ENCODE measurements at places on chromosomes 3 and 15.

DNA sequence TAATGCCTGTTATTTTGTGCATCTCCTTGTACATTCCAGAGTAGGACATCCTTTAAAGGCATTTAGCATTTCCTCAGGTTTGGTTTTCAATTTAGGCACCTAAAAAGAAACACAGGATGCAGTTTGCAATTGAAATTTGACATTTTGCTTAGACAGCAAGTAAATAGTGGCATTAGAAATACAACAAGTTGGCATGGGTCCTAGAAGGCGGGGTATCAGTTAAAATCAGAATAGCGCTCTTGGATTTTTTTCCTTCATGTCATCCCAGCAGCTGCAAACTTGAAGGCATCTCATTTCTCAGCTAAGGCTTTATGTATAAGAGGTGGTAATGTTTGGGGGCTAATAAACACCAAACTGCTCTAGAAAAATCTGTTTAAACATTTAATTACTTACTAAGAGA lies 47.5 kb upstream of the SKOR1 start:
- no peak for DNase-seq

DNA sequence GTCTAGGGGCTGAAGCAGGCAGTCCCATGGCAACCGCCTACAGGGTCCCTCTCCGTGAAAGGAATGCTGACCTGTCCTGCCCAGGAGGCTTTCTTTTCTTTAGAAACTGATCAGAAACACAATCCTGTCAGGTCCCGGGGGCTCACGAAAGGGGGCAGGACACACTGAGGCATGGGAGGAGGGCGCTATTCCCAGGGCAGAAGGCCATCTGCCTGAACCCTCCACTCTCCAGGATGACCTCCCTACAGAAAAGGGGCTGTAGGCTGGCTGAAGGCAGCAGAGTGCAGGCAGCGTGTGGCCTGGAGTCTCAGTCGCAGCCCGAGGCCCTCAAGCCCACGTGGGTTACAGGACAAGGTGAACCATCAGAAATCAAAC lies 18.4 kb upstream of the LRRK1 start:
- DNase-seq, result no peak

DNA sequence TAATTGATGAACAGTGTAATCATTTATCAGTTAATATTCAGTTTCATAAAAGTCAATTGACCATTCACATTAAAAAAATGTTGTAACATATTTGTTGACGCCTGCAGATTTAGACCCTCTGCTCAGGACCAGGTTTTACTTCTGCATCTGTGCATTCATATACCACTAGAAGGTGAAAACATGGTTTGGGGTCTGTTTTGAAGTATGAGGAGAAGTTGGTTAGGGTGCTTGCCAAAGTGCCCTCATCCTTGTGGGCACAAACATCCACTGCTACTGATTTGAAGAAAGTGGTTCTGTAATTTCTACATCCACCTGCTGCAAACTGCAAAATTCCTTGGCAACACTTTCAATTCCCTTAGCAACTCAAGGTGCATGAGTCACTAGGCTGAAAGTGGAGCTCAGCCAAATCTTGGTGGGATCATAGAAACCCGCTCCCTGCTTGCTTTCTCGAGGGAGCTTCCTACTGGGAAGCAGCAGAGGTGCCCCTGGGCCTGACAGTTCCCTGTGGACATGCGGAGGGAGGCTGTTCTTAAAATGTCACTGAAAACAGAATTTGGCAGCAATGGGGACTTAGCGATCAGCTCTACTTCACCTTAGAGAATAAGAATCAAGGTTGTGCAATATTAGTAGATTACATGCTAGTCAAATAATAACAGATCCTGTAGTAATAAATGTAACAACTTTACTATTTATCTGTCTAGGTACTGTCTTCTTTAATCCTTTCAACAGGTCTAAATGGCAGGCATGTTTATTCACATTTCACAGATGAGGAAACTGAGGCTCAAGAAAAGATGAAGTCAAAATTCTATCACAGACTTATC lies 301.0 kb upstream of the TBL1XR1 start:
- peak; percentile 39 for DNase-seq

DNA sequence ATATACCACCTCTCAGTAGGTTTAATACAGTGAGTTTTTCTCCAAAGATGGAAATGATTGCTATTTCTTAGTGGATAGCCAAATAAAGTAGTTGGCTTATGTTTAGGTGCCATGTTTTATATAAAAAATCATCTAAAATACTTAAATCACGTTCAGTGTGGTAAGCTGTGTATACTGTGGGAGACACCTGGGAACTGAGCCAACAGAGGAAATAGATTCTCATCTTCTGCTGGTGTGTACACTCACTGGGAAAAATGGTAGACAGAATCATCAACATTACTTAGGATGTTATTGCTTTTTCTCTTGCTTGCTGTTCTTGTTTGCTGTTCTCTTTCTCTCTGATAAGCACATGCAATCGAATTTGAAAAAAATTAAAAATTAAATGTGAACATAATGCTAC lies 112.6 kb upstream of the MB21D2 start:
- peak; percentile 49 for DNase-seq

GRCh38 chr3:172877011-172877410 lies 126.5 kb downstream of the ECT2 start:
- DNase-seq, result no peak

DNA sequence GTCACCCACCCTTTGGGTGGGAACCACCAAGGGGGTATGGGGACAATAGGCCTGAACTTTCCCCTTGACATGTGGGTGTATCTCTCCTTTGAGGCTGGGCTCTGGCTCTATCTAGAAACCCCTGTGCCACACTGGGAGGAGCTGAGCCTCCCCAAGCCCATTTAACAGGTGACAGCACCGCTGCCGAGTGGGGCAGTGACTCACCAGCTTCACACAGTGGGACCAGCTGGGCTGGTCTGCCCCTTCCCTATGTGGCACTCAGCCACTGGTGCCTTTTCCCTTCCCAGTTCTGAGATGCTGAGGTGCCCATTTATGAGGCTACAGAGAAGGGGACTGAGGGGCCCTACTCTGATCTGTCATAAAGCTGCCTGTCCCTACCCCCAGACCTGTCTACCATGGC lies 5.1 kb downstream of the PSTPIP1 start:
- no peak for DNase-seq

- no peak for DNase-seq
Measured at GRCh38 chr15:66102563-66103292, 150.8 kb downstream of the MEGF11 start.

DNA sequence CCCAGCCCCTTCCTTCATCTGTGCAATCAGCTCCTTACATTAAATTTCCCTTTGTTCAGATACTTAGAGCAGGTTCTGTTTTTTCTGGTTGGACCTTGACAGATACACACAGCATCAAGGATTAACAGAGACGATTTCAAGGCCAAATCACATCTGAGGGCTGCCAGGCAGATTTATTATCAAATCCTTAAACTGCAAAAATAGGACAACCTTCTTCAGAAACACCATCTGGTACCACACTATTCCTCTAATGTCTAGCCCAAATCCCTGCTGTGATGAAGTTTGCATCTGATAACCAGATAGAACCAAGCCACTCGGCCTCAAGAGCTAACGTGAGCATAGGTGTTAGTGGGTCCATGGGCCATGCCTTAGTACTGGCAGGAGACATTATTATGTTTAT lies 250.7 kb upstream of the PROK2 start:
- no peak for DNase-seq

DNA sequence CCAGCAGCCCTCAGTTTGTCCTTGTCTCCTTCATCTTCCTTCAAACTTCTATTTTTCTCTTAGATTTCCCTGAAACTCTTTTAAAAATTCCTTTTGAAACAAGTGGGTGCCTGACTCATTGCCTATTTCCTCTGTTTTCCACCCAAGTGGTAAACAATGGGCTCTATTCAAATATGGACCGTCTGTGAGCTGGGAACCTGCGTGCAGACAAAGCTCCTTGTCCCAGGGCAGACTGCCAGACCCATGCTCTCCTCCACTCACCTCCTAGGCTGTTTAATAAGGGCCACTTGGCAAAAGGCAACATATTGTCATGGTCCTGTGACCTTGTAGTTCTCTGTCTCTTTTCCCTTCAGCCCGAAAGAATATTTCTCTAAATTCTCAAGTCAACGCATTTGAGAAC lies 332.7 kb upstream of the THBS1 start:
- DNase-seq, result peak; percentile 61

DNA sequence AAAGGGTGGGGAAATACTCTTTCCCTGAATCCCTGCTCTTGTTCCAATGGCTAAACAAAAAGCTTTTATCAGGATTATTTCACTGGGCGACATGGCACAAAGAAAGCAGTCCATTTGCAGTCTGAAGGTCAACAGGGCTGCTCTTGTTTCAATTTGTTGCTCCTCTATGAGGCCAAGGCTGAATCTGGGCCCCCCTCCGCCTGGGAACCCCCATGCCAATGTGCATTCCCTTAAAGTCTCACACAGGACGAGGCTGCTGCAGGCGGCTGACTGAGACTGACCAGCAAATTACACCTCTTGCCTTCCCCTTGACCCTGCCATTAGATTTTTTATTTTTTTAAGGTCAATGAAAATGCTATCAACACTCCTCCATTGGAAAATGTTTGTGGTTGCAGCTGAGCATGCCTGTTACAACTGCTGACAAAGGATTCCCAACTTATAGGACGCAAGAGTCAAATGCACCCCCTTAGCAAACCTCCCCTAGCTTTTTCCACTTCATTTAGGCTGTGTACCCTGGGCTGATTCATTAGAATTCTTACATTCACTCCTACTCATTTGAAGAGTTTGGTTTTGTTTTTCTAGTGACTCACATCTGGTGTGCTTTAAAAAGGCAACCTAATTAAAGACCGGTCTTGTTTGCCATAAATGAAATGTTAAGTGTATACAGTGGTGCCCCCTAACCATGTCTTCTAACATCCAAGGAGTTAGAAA lies 60.8 kb upstream of the ARHGEF3 start:
- DNase-seq, result peak; percentile 72

DNA sequence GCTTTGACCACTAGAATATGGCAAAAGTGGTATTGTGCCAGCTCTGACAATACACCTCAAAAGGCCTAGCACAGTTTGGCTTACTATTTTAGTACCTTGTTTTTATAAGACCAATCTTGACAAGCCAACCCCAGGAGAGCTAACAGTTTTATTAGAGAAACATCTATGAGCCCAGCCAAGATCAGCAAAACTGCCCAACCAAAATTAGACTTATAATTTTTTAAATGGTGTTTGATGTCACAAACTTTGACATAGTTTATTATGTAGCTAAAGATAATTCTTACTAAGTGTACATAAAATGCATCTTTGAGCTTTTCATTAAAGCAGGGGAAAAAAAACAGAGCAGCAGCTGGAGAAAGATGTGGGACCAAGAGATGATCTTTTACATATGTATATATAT lies 537.5 kb downstream of the ZPLD1 start:
- no peak for DNase-seq

DNA sequence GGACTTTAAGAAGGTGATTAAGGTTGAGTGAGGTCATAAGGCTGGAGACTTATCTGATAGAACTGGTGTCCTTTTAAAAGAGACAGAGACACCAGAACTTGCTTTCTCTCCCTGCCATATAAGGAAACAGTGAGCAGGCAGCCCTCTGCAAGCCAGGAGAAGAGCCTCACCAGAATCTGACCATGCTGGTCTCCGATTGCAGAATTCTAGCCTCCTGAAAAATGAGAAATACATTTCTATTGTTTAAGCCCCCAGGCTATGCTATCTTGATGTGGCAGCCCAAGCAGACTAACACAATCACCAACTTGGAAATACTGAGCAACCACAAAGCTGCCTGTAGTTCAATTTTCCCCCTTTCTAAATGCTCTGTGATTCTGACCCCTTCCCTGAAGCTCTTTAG lies 161.4 kb upstream of the RARB start:
- no peak for DNase-seq

DNA sequence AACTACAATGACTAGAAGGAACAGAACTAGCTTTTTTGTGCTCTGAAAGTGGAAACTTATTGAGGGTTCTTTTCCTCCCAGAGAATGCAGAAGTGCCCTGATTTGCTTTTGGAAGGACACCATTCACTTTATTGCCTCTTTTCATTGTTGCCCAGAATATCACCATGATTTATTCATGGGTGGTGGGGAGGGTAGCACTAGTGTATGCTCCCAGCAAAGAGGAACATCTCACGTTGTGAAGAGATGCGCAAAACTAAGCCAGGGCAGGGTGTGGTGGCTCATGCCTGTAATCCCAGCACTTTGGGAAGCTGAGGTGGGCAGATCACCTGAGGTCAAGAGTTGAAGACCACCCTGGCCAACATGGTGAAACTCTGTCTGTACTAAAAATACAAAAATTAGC lies 31.4 kb downstream of the FLNB start:
- DNase-seq, result no peak

- DNase-seq, result no peak
Measured at GRCh38 chr3:49724586-49724985, 835 bp upstream of the GMPPB start.

DNA sequence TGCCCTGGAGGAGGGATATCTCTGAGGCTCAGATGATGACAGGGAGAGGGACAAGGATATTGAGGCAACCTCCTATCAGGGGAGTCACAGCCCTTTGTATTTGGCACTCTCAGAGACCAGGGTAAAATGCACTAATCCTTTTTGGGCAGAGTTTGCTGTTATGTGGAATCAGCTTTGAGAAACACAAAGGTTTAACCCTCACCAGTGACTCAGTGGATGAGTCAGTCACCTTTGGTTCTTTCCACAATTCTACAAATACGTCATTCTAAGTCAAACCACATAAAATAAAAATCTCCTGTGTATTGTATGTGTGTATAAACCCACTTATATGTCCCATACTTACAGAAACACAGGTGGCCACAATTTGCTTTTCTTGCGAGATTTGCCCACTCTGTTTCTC lies 5.1 kb downstream of the LSAMP start:
- peak; percentile 84 for DNase-seq

- no peak for DNase-seq
Measured at GRCh38 chr15:96171853-96172296, 158.6 kb upstream of the NR2F2 start.

- peak; percentile 53 for DNase-seq
Measured at GRCh38 chr3:40057077-40057476, 247.7 kb downstream of the MYRIP start.

GRCh38 chr15:95930659-95931375 lies 399.7 kb upstream of the NR2F2 start:
- no peak for DNase-seq

DNA sequence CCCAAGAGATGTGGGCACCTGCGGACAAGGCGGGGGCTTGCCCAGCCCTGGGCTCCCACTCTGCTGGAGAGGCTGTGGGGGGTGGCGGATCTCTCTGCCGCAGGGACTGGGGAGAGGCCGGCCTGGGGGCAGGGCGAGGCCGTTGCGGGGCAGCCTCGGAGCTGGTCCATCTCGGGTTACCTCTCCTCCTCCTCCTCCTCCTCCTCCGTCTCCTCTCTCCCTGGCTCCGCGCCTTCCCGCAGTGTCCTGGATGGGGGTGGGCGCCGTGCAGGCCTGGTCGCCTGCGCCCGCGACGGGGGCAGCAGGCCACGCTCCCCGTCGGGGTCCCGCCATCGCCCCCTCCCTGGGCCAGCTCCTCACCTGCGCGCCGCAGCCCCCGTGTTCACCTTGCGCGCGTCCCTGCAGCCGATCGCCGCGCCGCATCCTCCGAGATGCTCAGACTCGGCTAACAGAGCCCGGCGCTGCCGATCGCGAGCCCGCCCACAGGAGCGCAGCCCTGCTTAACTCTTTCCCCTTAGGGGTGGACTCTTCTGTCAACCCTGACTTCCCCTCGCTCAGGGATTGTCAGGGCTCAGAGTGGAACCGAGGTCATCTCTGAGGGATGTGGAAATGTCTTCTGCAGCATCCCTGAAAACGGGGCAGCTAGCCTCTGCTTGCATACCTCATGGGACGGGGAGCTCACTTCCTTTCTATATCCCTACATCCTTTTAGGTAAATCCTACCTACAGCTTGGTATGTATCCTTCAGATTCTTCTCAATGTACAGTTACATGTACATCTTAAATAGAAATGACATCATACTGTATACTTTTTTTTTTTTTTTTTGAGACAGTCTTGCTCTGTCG lies at the start of gene PRRT3:
PRRT3 (minus strand) TSS at position 447 of the 844 bp plus-strand sequence. CDS start 2,293 bp downstream, outside the sequence.
- DNase-seq, result peak; percentile 36

- peak; percentile 38 for DNase-seq
Measured at GRCh38 chr3:108090049-108090700, 656 bp downstream of the CD47 start.

Measured in fibroblast of skin of abdomen (primary cell).